ENCODE measurements at places on chromosomes 5 and 9. TPM values are rescaled to one million over a fixed set of nuclear protein-coding genes. Genes with fewer than 3 reads are reported as not detected.

MEIKIN gene
- not detected for total RNA-seq

CCDC69 gene
- total RNA-seq = 56.5 TPM

AMACR gene
- total RNA-seq = 87.5 TPM

FOXD1 gene
- not detected for total RNA-seq

MXD3 gene
- total RNA-seq = 31.4 TPM

MCTP1 gene
- 8.6 TPM for total RNA-seq

F2RL1 gene
- total RNA-seq = 65.8 TPM

DND1 gene
- total RNA-seq = 1.5 TPM

GM2A gene
- total RNA-seq = 5.6 TPM

TPD52L3 gene
- total RNA-seq = not detected

GRCh38 chr5:133406208-133406976 is 205.9 kb downstream of the FSTL4 start:
- DNase-seq = no peak
- no peak overlapping the region for H3K27ac ChIP-seq
- H3K27me3 ChIP-seq = peaks cover 6% of the 10 kb centered on the region
- H3K4me1 ChIP-seq = no peaks in the 10 kb centered on the region

- no peaks in the 10 kb centered on the region for H3K36me3 ChIP-seq
- DNase-seq = no peak
- H3K27me3 ChIP-seq = no peaks in the 10 kb centered on the region
- no peaks in the 10 kb centered on the region for H3K4me1 ChIP-seq
- no peak overlapping the region for H3K27ac ChIP-seq
Observed at GRCh38 chr9:125391704-125392103, 130.1 kb downstream of the GAPVD1 start.

DNA sequence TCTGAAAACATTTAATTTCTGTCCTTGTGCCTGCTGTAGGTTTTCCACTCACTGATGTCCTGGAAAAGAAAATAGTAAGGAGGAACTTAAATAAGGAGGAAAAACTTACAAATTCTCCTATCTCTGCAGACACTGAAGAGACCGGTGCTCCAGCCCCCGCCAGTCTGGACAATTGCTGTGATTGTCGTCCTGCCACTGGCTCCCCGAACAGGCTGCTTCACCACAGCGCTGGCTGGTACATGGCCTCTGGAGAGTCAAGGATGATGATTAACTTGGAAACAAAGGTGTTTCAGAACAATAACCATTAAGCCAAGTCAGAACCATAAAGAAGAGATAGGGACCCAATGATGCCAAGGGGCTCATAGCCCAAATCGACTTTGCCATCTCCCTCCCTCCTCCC is 7.3 kb downstream of the PLAC8L1 start:
- no peaks in the 10 kb centered on the region for H3K4me1 ChIP-seq
- no peak overlapping the region for H3K4me3 ChIP-seq
- no peak for DNase-seq

DNA sequence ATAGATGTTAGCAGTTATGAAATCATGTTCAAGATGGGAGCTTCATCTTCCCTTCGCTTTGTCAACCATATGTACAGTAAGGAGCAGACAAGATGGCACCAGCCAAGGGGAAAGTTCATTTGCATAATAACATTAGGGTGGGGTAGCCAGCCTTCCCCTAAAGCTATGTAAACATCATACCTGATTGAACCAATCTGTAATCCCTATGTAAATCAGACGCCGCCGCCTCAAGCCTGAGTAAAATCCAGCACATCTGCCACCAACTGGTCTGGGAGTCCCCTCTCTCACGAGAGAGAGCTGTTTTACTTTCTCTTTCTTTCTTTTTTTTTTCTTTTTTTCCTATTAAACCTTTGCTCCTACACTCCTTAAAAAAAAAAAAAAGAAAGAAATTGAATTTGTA is 30.8 kb upstream of the REEP2 start:
- H3K4me1 ChIP-seq = no peaks in the 10 kb centered on the region
- H3K27ac ChIP-seq = no peak overlapping the region
- peak; percentile 14 for DNase-seq
- peaks cover 28% of the 10 kb centered on the region for H3K36me3 ChIP-seq
- no peaks in the 10 kb centered on the region for H3K27me3 ChIP-seq

DNA sequence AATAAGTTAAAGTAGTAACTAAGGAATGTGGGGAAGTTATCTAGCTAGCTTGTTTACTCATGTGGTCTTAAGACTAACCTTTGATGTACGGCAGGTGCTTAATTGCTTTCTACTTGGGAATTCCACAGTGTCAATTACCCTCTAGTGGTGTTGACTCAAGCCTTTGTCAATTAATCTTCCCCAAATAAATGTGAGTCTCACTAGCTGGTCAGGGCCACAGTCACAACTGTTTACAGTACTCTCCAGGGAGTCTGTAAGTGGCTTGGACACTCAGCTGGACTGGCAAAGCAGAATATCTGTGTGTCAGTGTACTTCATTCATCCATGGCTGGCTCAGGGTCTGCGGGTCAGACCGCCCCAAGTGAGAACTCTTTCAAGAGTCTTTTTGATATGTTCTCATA is 30.8 kb downstream of the SMIM3 start:
- no peak overlapping the region for H3K4me3 ChIP-seq
- no peaks in the 10 kb centered on the region for H3K4me1 ChIP-seq
- no peak overlapping the region for H3K27ac ChIP-seq
- H3K36me3 ChIP-seq = no peaks in the 10 kb centered on the region
- peaks cover 58% of the 10 kb centered on the region for H3K27me3 ChIP-seq

- no peak overlapping the region for H3K27ac ChIP-seq
- H3K4me3 ChIP-seq = no peak overlapping the region
- DNase-seq = no peak
- H3K27me3 ChIP-seq = no peaks in the 10 kb centered on the region
- H3K4me1 ChIP-seq = no peaks in the 10 kb centered on the region
Observed at GRCh38 chr5:10778179-10778910, 17.3 kb upstream of the DAP start.

- H3K36me3 ChIP-seq = no peaks in the 10 kb centered on the region
- no peaks in the 10 kb centered on the region for H3K27me3 ChIP-seq
- H3K4me3 ChIP-seq = no peak overlapping the region
- H3K4me1 ChIP-seq = no peaks in the 10 kb centered on the region
- H3K27ac ChIP-seq = no peak overlapping the region
Observed at GRCh38 chr5:88396000-88396535, 127.4 kb upstream of the TMEM161B start.

DNA sequence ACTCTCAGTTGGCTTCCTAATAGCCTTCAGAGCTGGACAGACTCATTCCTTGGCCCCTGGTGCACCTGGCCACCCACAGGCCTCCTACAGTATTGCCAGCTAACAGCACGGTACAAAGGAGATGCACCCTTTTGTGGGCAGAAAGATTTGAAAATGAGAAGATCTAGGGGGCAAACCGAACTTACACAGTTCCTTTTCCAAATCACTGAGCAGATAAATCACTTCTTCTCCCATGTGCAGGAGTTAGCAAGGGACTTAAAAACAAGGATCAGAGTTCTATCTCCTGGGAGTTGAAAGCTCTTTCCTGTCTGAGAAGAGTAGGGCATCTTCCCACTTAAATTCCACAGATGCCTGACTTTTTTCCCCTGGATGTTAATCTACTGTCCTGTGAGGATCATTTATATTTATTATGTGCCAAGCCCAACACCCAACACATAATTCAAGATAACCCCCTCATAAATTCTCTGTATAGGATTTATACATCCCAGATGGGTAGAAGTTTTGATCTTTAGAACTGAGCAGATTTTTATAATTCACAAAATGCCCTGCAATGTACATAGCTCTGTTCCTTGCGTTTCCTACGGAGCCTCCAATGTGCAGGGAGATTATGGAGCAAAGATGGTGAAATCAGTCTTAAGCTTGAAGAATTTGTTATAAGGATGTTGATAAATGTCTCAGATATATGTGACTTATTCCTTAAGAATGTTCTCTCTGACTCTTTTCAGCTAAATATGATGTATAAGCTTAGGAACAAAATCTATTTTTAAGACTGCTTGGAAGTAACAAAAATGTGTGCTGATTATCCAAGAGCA is 207.2 kb upstream of the DAPK1 start:
- no peak overlapping the region for H3K4me3 ChIP-seq
- no peak for DNase-seq
- H3K27me3 ChIP-seq = no peaks in the 10 kb centered on the region

DNA sequence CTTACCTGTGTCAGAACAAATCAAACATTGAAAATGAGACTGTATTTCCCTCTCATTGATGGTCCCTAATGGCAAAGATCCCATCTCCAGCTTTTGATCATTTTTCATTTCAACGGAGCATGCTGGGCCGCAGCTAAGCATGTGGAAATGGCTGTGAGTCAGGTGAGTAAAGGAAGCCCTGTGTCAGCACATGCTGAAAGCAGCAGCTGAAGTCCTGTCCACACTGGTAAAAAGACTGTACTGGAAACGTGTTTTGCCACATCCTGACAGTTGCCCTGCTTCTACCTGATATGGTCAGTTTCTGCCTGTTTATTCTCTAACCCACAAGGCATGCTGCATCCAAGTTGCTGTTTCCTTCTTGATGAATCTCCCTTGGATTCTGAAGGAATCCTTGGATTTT is 330.1 kb downstream of the EFNA5 start:
- peak overlapping the region; percentile 63 for H3K27ac ChIP-seq
- no peaks in the 10 kb centered on the region for H3K36me3 ChIP-seq
- H3K27me3 ChIP-seq = no peaks in the 10 kb centered on the region
- no peak for DNase-seq
- no peak overlapping the region for H3K4me3 ChIP-seq

GRCh38 chr9:127205952-127206351 is 58.6 kb upstream of the GARNL3 start:
- no peak for DNase-seq
- H3K4me3 ChIP-seq = no peak overlapping the region
- H3K27ac ChIP-seq = no peak overlapping the region
- no peaks in the 10 kb centered on the region for H3K4me1 ChIP-seq

DNA sequence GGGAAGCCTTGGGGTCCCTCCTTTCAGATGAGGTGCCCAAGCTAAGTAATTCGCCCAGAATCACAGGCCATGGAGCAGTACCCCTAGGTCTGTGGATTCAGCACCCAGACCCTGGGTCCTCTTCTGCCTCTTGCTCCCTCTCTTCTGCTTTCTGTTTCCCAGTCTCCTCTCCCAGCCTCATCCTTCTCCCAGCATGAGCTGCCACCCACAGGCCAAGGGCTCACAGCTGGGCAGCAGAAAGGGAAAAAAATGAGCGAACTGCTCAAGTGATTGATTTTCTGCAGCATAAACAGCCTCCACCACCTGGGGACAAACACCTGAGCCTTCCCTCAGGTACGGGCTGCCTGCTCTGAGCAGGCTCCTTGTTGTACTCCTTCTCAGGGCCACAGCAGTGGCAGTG is 113.9 kb upstream of the SAP30L start:
- no peak overlapping the region for H3K27ac ChIP-seq
- DNase-seq = no peak
- no peaks in the 10 kb centered on the region for H3K27me3 ChIP-seq
- no peaks in the 10 kb centered on the region for H3K36me3 ChIP-seq

- H3K4me1 ChIP-seq = peaks cover 5% of the 10 kb centered on the region
- no peak overlapping the region for H3K4me3 ChIP-seq
- no peaks in the 10 kb centered on the region for H3K27me3 ChIP-seq
- peak; percentile 13 for DNase-seq
Observed at GRCh38 chr5:5572010-5572865, 149.8 kb downstream of the ICE1 start.

GRCh38 chr5:110638970-110639902 is 87.2 kb downstream of the TMEM232 start:
- no peaks in the 10 kb centered on the region for H3K36me3 ChIP-seq
- no peak overlapping the region for H3K27ac ChIP-seq
- no peak for DNase-seq
- no peak overlapping the region for H3K4me3 ChIP-seq

GRCh38 chr9:107138261-107138992 is 144.7 kb upstream of the RAD23B start:
- H3K36me3 ChIP-seq = no peaks in the 10 kb centered on the region
- DNase-seq = no peak
- H3K27ac ChIP-seq = no peak overlapping the region

DNA sequence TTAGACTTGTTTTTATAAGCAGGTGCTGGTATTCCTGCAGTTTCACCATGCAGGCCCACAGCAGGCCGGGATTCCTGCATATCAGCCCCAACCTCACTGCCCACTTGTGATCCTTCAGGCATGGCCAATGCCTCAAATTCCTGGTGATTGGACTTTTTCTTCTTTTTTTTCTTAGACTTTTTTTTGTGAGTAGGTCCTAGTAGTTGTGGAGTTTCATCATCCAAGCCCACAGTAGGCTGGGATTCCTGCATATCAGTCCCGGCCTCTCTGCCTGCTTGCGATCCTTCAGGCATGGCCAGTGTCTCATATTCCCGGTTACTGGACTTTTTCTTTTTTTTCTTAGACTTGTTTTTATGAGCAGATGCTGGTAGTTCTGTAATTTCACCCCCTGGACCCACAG is 4.8 kb downstream of the TTF1 start:
- H3K36me3 ChIP-seq = peaks cover 3% of the 10 kb centered on the region
- no peak for DNase-seq
- H3K4me3 ChIP-seq = no peak overlapping the region
- no peaks in the 10 kb centered on the region for H3K27me3 ChIP-seq
- H3K27ac ChIP-seq = no peak overlapping the region
- peaks cover 6% of the 10 kb centered on the region for H3K4me1 ChIP-seq

DNA sequence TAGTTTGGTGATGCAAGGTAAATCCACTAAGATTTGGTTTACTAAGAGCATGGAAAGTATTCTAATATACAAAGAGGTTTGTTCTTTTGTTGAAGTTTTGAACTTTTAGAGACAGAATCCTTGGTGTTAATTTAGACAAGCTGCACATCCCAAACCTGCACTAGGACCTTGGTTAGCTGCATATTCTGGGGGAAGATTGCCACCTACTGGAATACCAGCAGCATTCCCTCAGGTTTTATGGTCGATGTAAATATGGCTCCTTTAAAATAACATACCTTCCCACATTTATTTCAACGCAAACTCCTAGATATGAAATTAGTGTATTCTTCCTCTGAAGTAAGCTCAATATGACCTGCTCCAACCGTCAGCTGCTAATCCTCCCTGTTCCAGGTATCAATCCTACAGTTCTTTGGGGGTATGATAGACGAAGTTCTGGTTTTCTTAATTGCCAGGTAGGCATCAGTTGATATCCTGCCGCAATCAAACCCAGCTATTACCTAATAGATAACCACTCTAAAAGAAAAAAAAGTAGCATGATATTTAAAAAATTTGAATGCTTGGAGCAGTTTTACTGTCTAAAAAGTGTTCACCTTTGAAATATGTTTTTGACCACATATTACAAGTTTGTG is 624.1 kb downstream of the ISL1 start:
- no peaks in the 10 kb centered on the region for H3K27me3 ChIP-seq
- H3K4me1 ChIP-seq = no peaks in the 10 kb centered on the region

Measured in transverse colon (tissue), 4 donors.